ENCODE measurements at places on chromosomes 7 and 10.

DNA sequence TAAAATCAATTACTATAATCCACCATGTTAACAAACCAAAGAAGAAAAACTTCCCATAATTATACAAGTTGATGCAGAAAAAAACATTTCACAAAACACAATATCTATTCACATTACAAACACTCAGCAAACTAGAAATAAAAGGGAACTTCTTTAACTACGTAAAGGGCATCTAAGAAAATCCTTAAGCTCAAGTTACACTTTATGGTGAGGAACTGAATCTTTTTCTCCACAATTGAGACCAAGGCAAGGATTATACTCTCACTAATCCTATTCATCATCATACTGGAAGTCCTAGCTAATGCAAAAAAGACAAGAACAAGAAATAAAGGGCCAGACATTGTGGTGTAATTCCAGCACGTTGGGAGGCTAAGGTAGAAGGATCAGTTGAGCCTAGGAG lies 159.9 kb downstream of the ZNF365 start:
- DNase-seq: no peak

GRCh38 chr7:151020231-151020630 lies 4.1 kb downstream of the ATG9B start:
- no peak for DNase-seq

- no peak for DNase-seq
These were observed 48.5 kb upstream of the ARL4A start for GRCh38 chr7:12638851-12639456.

DNA sequence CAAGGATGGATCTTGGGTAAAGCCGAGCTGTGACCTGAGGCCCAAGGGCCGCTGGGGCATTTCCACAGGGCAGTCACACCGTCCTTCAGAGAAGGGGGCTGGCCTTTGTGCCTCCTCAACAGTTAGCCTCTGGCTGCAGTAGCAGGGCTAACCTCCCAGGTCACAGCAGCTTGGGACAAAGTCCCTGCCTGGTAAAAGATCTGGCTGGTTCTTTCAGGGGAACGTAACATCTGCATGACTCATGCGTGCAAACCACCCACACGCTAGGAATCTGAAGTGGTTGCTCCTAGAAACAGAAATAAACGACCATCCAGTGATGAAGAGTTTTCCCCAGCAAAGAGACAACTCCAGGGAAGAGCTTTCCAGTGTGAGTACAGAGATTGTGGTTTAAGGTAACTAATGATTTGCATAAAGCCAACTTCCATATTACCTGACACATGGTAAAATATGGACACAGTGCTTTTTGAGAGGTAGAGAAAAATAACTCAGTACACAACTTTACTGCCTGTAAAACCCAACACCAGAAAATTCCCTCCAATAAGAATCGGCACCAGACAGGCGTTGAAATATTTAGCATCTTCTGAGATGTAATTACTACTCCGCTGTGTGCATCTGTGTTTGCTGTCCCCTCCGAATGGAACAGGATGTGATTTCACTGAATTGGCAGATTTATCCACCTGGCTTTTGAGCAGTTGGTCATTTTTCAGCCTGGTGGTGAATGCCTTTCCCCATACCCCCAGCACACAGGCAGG lies 84.9 kb upstream of the ADRB1 start:
- DNase-seq: peak; percentile 21

- no peak for DNase-seq
These were observed 15.3 kb upstream of the ASB4 start for GRCh38 chr7:95470452-95470851.

GRCh38 chr10:7133278-7133677 lies 277.6 kb downstream of the SFMBT2 start:
- no peak for DNase-seq

DNA sequence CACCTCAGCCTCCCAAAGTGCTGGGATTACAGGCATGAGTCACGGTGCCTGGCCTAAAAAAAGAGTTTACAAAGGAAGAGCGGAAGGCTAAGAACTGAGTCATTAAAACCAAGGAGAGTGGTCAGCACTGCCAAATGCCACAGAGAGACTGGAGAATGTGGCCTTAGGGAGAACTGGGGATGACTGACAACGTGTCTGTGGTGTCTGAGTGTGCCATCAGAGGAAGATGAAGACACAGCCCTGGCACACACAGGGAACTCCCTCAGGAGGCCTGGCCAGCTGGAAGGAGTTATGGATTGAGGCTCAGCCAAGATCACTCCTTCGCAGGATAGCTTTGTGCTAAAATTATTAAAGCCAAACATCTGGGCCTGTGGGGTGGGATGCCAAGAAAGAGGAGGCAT lies 3.9 kb upstream of the INA start:
- DNase-seq: no peak

GRCh38 chr10:108783897-108784296 lies 1139.4 kb downstream of the XPNPEP1 start:
- peak; percentile 14 for DNase-seq

DNA sequence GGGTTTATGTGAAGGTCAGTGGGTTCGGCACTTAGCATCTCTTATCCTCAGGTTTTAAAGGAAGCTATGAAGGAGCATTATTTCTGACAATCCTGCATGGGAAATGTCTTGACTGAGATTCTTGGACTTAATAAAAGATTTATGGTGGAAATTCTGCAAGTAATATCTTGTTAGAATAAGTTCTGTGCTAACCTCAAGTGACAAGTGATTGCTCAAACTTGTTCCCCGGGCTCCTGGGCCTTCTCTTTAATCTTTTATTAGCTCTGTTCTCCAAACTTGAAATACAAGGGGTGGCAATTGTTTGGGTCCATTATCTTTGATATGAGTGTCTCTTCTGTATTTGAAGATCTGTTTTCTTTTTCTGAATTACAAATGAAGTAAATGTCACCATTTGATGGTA lies 140.6 kb upstream of the CTBP2 start:
- DNase-seq: no peak

Measured in NK-92 treated with Interleukin-12 subunit alpha and Interleukin-12 subunit beta, amount 100 ng/mL, for 24 hours (cell line).